ENCODE measurements at places on chromosomes 11 and 22.
A peak's percentile ranks its signal among the peaks of the same experiment; 100 is the strongest.

GRCh38 chr22:39396797-39397195 lies 2.8 kb upstream of the TAB1 start:
- DNase-seq, result no peak

DNA sequence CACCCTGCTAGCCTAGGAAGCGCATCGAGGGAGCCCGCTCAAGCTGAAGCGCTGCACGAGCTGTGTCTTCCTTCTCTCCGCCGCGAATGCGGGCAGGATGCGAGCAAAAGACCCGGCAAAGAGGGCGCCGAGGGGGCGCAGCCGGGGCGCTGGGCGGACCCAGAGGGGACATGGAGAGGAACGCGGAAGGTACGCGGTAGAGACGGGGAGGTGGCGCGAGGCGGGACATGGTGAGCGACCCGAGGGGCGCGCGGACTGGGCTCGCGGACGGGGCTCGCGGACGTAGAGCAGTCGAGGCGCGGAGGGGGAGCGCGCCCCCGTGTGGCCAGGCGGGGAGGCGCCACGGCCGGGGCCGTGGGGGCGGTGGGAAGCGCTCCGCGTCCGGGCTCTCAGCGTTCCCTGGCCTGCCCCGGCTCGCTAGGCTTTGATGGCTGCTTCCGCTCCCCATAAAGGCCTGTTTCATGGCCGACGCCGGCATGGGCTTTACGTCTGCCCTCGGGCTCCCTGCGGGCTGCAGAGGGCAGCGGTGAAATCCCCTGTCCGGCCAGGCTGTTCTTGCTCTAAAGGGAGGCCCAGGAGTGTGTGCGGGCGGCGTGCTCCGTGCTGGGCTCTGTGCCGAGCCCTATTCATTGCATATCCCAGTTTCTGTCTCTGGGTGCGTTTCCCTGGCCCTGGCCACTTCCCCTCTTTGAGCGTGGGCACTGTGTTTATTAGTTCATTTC lies 31.2 kb upstream of the TRIM29 start:
- peak; percentile 21 for DNase-seq

DNA sequence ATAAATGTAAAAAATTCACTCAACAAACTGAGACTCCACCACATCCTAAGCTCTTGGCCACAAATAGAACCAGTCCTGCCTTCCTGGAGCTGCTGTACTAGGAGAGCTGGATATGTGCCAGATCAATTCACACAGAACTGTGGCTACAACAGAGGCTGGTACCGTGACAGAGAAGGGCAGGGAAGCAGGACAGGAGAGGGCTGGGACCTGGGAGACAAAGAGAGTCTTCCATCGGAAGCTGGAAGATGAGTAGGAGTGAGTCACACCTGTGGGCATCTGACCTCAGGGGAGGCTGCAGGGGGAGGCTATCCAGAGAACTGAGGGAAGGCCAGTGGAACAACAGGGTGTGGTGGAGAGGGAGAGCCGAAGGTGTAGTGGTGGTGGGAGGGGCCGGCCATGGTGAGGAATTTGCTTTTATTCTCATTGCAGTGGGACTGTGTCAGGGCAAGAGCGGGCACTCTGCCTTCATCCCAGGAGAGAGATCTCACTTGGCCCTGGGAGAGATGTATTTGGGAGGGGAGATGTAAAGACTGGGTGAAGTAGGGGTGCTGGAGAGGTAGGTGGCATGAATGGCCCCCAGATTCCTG lies 1.9 kb upstream of the LTBP3 start:
- DNase-seq, result no peak

GRCh38 chr11:48193876-48194275 lies 22.7 kb upstream of the OR4B1 start:
- DNase-seq, result no peak

DNA sequence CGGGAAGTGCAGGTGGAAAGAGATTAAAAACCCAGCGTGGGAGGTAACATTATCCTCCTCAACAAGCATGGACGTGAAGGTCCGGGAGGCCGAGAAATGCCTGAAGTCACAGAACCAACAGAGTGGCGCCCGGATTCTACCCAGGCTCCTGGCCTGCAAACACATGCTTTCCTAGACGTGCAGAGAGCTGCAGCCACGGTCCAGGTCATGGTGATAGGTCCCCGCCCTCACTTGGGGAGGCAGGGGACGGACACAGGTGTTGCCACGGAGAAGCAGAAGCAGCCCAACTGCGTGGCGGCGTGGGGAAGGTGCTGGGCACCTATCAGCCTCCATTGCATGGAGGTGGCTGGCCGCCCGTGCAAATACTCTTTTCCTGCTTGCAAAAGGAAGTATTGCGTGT lies 148.8 kb downstream of the MPPED1 start:
- no peak for DNase-seq

GRCh38 chr11:133678191-133678590 lies 145.9 kb upstream of the OPCML start:
- DNase-seq, result no peak

GRCh38 chr11:115941481-115941993 lies 437.3 kb upstream of the CADM1 start:
- DNase-seq, result no peak

- no peak for DNase-seq
Measured at GRCh38 chr22:26197425-26197824, 28.2 kb downstream of the SEZ6L start.

GRCh38 chr22:34946339-34946985 lies 119.5 kb upstream of the ISX start:
- DNase-seq, result no peak

DNA sequence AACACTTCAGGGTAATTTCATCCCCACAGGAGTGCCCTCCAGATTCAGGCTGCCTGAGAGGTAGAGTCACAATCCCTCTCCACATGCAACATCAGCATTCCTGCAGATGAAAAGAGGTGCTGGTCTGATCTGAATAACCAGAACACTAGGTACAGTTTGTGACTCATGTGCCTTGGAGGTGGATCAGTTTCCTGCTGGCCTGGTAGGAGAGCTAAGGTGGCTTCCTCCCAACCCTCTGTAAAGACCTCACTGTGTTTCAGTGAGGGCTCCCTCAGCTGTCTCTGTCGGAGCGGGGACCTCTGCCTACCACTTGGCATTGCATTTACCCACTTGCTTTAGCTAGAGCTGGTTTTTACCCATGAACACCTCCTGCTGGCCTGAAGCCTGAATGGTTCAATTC lies 7.6 kb downstream of the OR9G1 start:
- no peak for DNase-seq

DNA sequence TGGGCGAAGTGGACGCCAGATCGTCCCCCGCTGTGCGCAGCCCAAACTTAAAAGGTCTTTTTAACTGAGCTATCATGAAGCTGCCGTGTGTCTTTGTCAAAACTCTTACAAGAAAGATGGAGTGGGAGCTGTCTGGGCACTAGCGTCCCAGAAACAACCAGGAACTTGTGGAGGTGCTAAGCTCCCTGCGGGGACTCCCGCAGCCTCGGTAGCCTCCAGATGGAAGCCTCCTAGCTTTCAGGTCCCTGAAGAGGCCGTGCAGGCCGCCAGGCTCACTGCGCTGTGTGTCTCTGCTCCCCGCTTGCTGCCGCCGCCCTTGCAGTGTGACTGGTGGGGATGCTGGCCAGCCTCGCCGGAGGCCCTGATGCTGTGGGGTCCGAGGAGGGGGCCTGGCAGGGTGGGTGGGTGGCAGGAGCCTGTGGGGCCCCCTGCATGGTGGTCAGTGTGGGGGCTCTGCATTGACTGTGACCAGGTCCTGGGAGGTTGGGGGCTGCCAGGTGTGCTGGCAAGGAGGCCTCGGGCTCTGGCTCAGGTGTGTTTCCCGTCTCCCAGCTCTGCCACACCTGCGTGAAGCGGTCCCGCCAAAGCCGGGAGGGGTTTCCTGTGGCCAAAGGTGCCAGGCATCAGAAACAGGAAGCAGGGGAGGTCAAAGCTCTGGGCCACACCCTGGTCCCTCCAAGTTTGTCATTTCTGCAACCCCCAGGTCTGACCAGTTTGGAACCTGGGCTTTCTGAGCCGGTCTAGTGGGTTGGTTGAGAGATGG lies 1.2 kb downstream of the TRABD start:
- no peak for DNase-seq

DNA sequence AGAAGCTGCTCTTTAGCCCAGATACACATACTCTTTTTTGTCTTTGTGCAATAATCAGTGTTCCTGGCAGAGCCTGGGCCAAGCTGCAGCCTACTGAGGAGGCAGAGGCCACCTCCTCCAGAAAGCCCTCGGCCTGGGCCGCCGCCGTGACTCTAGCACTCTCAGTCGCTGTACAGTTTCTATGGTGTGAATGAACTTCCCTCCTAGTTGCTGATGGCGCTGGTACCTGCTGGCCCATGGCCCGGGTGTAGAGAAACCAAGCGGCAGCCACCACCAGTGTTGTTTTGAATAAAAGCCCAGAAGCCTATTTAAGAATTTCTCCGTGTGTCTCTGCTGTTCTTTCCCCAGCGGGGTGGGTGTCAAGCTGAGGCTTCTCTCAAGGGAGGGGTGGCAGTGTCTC lies 118.9 kb downstream of the CACNA1I start:
- DNase-seq, result no peak

DNA sequence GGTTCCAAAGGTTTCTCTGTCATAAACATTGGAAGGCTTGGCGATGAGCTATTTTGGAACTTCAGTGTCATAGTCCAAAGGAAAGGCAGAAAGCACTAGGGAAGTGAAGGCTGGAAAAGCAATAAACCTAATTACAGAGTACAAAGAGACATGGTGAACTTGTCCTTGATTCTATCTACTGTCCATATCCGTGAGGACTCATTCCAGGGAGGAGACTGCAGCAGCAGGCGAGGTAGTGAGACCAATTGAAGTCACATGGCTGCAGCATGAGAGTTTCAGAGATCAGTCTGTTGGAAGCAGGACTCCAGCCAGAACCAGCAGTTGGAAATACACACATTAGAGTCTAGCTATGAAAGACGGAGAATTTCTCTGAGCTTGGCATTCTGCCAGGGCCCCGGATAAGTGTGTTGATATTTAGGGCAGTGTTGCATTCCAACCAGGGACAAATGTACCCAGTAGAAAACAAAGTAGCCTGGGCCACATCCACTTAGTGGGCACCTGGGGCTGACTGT lies 54.1 kb upstream of the ARHGAP42 start:
- no peak for DNase-seq

- no peak for DNase-seq
Measured at GRCh38 chr11:122617297-122617696, 38.2 kb upstream of the UBASH3B start.

GRCh38 chr11:119028346-119029068 lies 2.2 kb downstream of the SLC37A4 start:
- no peak for DNase-seq

DNA sequence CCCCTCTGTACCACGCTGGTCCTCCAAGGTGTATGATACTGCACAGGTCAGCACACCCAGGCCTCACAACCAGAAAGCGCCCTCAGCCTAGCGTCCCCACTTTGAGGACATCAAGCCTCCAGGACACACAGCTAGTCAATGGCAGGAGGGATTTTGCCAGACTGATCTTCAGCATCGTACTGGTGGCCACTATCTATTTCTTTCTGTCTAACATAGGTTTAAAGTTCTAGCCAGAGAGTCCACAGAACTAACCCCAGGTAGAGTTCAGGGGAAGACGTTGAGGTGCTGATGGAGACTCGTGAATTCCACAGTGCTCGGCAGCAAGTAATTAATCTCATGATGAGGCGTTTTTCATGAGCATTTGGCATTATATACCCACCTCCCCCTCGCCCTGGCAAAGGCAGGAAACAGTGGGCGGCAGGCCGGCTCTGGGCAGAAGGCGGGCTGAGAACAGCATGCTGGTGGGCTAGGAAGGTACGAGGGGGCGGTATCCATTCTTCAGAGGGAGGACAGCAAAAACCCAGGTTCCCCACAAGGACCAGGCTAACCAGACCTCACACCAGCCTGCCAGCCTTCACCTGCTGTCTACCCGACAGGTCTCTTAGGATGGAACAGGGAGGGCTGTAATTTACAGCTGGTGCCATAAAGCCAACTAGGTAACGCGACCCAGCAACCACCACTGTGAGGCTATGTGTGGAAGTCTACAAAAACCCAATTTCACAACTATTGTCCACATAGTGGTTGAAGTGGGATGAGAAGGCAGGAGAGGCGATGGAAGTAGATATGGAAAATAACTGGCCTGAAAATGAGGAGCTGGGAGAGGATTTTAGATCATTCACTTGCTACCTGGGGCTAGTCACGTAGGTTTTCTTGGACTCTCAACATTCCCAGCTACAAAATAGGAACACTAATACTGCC lies 18.5 kb downstream of the MYH9 start:
- peak; percentile 58 for DNase-seq

GRCh38 chr22:23698094-23698493 lies 7.3 kb downstream of the RGL4 start:
- DNase-seq, result no peak

- no peak for DNase-seq
Measured at GRCh38 chr22:24772493-24773220, 1.9 kb downstream of the PIWIL3 start.

DNA sequence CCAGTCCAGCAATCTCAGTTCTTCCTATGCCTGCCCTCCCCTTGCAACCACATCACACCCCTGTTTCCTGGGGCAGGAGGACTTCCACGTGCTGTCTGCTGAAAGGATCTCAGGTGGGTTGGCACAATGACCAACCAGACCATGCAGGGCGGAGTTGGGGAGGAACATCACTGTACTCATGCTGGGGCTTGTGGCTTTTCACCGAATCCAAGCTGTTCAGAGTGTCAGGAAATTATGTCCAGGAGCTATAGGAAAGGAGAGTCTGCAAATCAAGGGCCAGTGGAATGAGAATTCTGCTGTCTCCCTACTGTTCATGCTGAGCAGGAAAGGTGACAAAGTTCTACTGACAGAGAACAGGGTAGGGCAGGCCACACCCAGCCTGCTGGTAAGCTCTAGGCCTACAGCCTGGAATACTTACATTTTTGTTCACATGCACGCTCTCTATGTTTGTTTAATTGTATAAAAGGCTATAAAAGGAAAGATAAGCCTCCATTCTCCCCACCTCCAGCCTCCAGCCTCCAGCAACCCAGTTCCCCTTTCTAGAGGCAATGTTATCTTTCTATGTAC lies 1.7 kb upstream of the PLAAT2 start:
- no peak for DNase-seq
